ENCODE measurements at places on chromosomes 3 and 15.

GRCh38 chr3:9730657-9731205, 804 bp upstream of the BRPF1 start:
- no peak for DNase-seq

- DNase-seq = no peak
These were observed 34.7 kb upstream of the BNIP2 start for GRCh38 chr15:59723687-59724346.

- DNase-seq = no peak
These were observed 13.1 kb upstream of the RPL35A start for GRCh38 chr3:197936819-197937384.

- no peak for DNase-seq
These were observed 77.1 kb downstream of the AKAP13 start for GRCh38 chr15:85457392-85457968.

Data from stimulated activated CD4-positive, alpha-beta T cell treated with anti-CD3 and anti-CD28 coated beads, Interleukin-15, amount 100 ng/mL, for 1 hour (primary cell).